ENCODE measurements at places on chromosomes 11 and 22.

GRCh38 chr22:45268167-45268957 is 16.4 kb upstream of the UPK3A start:
- no peak for DNase-seq

GRCh38 chr11:134032501-134033091 is 36.3 kb upstream of the JAM3 start:
- no peak for DNase-seq

- no peak for DNase-seq
These were observed 344.4 kb downstream of the CTTN start for GRCh38 chr11:70742553-70743291.

- no peak for DNase-seq
These were observed 33.9 kb downstream of the RAB39A start for GRCh38 chr11:107962181-107962580.

- peak; percentile 84 for DNase-seq
These were observed 1.1 kb upstream of the CD6 start for GRCh38 chr11:60970369-60970774.

GRCh38 chr22:21679383-21679782 is 13.6 kb downstream of the PPIL2 start:
- DNase-seq: no peak

DNA sequence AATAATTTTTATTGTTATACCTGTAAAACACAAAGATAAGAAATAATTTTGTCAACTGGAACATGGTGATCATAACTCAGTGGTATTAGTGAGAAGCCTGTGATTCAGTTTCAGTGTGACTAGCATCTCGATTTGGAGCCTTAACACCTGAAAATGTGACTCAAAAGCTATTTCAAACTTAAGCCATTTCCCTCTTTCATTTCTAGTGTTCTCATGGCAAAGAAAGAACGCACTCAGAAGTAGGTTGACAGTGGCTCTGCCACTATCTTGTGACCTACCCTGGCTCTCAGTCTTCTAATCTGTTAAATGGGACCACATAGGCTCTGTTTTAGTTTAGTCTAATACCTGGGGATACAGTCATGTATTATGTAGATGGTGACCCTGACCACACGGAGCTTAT is 62.7 kb downstream of the ISX start:
- DNase-seq: no peak

DNA sequence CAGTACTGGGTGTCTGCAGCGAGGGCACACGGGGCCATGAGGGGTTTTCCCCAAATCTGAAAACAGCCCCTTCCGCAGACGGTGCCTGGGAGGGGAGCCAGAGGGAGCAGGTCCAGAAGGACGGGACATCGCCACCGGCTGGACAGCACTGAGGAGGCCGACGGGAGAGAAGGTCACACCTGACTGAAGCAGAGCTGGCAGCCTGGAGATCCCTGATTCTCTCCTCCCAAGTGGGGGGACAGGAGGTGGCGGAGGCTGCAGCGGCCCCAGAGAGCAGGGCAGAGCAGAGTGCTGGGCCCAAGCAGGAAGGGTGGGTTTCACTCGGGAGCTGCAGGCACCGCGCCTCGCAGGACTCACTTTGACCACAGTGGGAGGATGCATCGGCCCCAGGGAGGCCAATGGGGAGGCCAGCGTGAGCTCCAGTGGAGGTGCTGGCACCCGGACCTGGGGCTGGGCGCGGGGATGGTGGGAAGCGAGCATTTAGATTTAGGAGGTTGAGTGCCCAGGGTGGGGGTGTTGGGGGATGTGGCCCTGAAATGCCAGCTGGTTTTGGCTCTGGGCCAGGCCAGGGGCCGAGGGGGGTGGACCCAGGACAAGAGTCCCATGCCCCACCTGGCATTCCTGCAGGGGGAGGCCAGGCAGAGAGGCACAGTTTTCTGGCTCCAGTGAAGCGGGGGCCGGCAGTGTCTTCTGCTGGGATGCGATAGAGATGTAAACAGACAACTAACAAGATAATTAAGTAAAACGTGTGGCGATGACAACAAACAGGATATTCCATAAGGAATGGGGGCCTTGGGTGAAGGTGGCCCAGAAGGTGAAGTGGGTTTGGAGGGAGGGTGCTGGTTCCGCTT is 92.3 kb upstream of the FGF3 start:
- DNase-seq: no peak

DNA sequence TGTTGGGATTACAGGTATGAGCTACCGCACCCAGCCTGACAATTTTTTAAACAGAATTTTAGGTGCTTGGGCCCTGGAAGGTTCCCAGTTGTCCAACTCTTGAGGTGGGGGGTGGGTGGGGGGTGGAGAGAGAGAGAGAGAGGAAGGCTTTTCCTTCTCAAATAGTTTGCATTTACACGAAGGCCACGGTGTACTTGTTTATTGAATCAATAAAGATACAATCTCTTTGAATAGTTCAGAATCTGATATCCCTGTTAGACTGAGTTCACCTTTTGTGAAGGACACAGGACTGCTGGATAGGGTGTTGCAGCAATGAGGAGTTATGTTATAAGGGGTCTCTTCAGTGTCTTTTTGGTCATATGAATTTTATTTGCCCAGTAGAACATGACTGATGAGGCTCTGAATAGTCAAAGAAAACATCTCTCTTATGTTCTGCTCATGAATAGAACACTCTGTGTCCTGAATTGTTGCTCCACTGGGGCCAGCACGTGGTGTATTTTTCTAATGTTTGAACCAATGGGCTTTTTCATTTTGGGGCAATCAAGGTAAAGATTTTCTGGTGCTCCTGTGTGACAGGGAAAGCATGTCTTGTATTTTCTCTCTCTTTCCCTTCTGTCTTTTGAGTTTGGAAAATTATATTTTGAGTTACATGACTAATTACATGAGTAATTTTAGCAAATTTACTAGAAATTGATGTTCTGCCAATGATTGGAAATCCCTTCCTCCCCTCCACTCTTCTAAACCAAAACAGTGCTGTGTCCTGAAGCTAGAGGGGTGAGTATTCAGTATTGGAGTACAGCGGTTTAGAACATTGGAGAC is 61.7 kb downstream of the PTPRJ start:
- no peak for DNase-seq

GRCh38 chr11:6834021-6834420 is 11.5 kb upstream of the OR10A5 start:
- no peak for DNase-seq

- no peak for DNase-seq
These were observed 95.7 kb upstream of the UBASH3B start for GRCh38 chr11:122559734-122560382.

GRCh38 chr11:130212431-130212961 is 52.9 kb downstream of the ST14 start:
- DNase-seq: no peak

- DNase-seq: no peak
These were observed 107.7 kb downstream of the SNX19 start for GRCh38 chr11:130808541-130808940.

DNA sequence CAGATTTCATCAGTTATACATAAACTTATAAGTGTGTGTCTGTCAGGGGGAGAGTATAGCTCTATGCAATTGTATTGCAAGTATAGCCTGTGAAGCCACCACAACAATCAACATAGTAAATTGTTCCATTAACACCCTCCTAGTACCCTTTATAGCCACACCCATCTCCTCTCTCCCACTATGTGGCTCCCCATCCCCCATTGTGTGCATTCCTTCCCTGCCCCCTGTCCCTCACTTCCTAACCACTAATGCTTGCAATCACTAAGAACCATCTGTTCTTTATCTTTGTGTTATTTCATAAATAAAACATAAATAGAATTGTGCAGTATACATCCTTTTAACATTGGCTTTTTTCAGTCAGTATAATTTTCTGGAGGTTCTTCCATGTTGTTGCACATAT is 83.1 kb upstream of the SLC5A12 start:
- DNase-seq: no peak

GRCh38 chr11:64245401-64245796 is 1.3 kb downstream of the PPP1R14B start:
- no peak for DNase-seq

- no peak for DNase-seq
These were observed 44.9 kb upstream of the DRD2 start for GRCh38 chr11:113519989-113520613.

GRCh38 chr22:27518531-27519340 is 282.8 kb downstream of the MN1 start:
- DNase-seq: no peak

GRCh38 chr22:45548991-45549761 is 46.5 kb downstream of the FBLN1 start:
- no peak for DNase-seq

- no peak for DNase-seq
These were observed 25.3 kb downstream of the SLC22A6 start for GRCh38 chr11:62959422-62959980.

DNA sequence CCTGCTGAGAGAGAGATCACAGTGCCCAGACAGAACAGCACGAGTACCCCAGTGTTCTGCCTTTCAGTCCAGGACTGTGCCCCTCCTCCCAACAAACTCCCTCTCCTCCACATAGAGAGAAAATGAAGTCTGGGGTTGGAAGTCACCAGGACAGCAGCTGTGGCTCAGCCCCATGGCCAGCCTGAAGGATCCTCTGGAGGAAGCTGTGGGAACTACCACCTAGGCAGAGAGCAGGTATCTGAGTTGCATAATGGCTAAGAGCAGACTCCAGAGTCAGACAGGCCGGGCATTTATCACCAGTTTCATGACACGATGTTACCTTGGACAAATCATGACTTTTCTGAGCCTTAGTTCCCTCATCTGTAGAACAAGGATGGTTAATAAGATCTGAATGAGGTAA is 61.2 kb upstream of the RRAS2 start:
- no peak for DNase-seq

- DNase-seq: no peak
These were observed 54.7 kb upstream of the CSNK2A3 start for GRCh38 chr11:11407763-11408084.

- no peak for DNase-seq
These were observed 25.1 kb downstream of the LGR4 start for GRCh38 chr11:27447288-27448183.

DNA sequence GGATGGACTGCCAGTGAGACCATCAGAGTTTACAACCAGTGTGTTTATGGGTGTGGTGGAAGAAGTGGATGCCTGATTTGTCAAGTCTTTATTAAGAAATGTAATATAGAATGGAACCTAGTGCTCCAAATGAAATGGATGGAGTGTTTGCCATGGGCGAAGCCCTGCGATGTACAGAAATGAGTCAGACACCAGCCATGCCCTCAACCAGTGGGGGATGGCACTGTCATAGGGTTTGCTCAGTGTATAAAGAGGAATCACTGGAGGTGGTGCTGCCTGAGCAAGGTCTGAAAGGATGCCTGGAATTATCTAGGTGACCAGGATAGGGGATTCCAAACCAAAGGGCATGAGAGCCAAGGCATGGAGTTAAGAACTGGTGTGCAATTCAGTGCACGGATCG is 120.9 kb upstream of the MTNR1B start:
- no peak for DNase-seq

DNA sequence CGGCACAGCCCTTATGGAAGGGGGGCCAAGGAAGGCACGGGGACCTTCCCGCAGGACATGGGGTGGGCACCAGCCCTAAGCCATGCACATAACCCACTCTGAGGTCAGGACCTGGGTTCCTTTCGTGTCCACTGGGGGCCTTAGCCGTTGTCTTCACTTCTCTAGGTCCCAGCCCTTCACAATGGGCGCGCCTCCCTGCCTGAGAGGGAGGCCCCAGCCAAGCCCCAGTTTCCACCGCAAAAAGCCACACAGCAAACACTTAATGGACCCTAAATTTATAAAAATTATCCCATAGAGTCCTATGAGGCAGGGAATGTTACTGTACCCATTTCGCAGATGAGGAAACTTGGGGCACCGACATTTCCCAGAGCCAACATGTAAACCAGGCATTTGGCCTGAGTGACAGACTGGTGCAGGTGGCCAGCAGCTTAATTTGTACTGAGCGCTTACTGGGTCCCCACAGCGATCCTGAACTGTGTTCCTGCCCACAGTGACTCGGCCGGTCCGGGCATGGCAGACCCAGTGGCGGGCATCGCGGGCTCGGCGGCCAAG is 1.2 kb downstream of the GAS2L1 start:
- DNase-seq: no peak

DNA sequence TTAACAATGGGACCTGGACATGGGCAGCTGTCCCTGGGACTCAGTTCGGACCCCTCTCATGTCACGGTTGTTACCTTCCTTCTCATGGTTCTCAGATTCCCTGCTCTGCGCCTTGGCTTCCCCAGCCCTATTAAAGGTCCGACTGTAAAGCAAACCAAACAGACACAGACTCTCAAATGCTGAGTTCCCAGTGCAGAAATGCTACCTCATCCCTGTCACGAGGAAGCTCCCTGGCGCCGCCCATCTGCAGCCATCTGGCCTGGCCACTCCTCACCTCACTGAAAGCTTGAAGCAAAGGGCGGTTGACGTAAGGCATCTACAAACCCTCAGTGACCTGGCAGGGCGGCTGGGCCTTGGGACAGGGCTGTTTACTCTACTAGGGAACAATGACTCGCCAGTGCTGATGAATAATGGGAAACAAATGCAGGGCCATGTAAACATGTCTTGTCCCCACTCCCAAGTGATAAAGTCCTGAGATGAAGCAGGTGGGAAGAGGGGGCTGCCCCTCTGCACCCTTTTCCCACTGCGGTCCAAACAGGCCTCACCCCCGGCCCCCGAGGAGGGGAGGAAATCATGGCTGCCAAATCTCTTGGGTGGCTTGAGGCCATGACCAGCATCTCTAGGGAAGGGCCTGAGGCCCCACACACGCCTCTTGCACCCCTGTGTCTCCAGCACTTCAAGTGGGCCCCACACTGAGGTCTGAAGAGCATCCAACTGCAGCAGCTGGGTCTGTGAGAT is 49.3 kb downstream of the SCUBE1 start:
- no peak for DNase-seq

- no peak for DNase-seq
These were observed 24.1 kb upstream of the CLMP start for GRCh38 chr11:123219066-123219690.

GRCh38 chr22:44730022-44730393 is 22.4 kb upstream of the ARHGAP8 start:
- no peak for DNase-seq

DNA sequence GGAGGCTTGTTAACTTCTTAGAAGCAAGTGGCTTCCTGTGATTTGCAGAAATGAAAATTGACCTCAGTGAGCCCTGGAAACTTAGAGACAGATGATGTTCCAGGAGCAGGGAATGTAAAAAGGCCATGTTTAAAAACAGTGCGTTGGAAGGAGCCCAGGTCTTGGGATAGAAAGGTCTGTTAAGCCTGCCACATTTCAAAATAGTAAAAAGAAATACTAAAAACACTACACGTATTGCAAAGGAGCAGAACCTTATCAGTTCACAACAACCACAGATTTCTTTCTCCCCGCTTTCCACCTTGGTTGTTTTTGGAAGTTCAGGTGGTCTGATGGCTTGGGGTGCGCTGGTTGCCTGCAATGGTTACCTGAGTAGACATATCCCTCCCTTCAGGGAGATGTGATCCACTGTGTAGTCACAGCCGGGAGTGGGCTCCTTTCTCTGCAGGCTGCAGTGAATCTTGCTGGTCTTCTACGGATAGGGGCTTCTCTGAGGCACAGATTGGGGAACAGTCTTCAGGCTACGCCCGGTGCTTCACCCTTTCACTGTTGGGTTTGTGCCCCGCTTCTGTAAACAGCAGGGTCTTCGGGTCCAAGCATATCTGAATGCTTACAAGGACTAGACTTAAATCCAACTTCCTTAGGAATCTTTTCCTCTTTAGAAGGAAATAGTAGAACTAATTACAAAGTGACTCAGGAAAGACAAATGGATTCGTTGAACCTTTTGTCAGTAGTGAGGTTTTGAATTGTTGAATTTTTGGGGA is 1.9 kb downstream of the TEAD1 start:
- DNase-seq: no peak

- no peak for DNase-seq
These were observed 36.0 kb downstream of the BUD13 start for GRCh38 chr11:116736763-116737162.

GRCh38 chr22:27501191-27501936 is 300.2 kb downstream of the MN1 start:
- DNase-seq: no peak

Measured in stimulated activated CD4-positive, alpha-beta T cell treated with anti-CD3 and anti-CD28 coated beads, Interleukin-1b, Interleukin-23, amount 100 ng/mL, for 48 hours (primary cell).